Stimulated activated CD4-positive, alpha-beta T cell treated with anti-CD3 and anti-CD28 coated beads, Interleukin-2, amount 100 ng/mL, for 4 hours (primary cell): ENCODE measurements at places on chromosomes 12 and 14.

DNA sequence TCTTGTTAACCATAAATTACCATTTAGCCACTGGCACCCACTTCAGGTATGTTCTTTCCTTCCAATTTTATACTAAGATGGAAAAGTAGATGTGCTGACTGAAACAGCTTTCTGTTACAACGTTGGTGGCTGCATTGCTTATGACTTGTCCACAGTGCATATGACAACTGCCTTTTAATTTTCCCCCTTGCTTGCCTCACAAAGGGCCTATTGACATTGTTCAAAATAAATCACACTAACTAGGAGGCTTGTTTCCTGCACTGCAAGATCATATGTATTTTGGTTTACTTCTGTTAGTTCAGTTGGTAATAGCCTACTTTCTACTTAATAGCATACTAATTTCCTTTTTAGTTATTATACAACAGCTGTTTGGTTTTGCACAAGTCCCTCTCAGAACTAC, 55.4 kb downstream of the SCAF11 start:
- no peak for DNase-seq

DNA sequence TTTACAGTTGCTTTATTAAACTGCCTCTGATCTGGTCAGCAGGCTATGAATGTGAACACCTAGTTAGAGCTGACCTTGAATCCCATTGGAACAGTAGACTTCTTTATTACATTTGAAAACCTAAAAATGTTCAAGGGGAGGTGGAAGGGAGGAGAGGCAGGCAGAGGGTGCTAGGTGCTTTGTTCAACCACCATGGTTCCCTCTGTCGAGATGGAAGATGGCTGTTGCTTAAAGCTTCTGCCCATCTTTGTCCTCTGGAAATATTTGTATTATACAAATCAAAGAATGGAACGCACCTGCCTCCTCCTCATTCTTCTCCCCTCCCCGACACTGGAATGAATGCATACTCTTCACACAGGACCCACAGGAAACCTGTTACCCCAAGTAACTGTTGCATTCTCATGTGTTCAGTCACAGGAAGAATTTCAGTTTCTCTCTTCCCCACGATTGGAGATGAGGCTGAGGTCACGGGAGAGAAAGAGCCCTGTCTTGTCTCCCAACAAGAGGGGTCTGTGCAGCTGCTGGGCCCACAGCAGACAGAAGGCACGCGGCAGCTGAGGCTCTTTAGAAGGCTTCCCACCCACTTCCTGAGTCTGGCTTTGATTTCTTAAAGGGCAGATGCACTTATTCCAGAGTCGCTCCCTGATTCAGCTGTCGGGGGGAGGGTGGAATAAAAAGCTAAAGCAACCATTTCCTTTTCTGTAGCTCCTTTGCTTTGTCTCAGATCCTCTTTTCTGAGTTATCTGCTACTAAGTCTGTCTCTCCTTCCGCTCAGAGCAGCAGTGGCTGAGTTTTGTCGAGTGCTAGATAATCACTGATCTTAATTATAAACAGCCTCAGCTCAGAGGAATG, 217.9 kb upstream of the BTG1 start:
- DNase-seq: peak; percentile 32

GRCh38 chr14:47270715-47271114, 404.7 kb downstream of the MDGA2 start:
- DNase-seq: no peak

GRCh38 chr12:122322501-122322900, 56.2 kb upstream of the VPS33A start:
- no peak for DNase-seq

GRCh38 chr12:14982562-14982961, 9.7 kb downstream of the PDE6H start:
- no peak for DNase-seq
